ENCODE measurements at places on chromosomes 3 and 15. TPM values are rescaled to one million over a fixed set of nuclear protein-coding genes. Genes with fewer than 3 reads are reported as not detected.

- no peaks in the 10 kb centered on the region for H3K27me3 ChIP-seq
- no peak overlapping the region for H3K27ac ChIP-seq
- no peak overlapping the region for H3K4me3 ChIP-seq
- no peaks in the 10 kb centered on the region for H3K36me3 ChIP-seq
- DNase-seq: no peak
Observed at GRCh38 chr3:55343486-55344357, 143.4 kb downstream of the WNT5A start.

DNA sequence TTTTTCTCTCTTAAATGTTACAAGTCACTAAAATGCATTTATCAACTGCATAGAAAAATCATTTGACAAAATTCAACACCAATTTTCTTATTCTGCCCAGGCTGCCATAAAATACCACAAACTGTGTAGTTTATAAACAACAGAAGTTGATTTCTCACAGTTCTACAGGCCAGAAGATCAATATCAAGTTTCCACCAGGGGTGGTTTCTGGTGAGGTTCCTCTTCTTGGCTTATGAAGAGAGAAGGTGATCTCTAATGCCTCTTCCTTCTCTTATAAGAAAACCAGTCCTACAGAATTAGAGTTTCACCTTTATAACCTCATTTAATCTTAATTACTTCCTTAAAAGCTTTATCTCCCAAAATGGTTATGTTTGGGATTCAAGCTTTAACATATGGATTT is 10.9 kb upstream of the CD200R1L start:
- H3K27ac ChIP-seq: no peak overlapping the region
- peaks cover 21% of the 10 kb centered on the region for H3K4me1 ChIP-seq
- no peak for DNase-seq
- no peaks in the 10 kb centered on the region for H3K36me3 ChIP-seq
- no peak overlapping the region for H3K4me3 ChIP-seq

DNA sequence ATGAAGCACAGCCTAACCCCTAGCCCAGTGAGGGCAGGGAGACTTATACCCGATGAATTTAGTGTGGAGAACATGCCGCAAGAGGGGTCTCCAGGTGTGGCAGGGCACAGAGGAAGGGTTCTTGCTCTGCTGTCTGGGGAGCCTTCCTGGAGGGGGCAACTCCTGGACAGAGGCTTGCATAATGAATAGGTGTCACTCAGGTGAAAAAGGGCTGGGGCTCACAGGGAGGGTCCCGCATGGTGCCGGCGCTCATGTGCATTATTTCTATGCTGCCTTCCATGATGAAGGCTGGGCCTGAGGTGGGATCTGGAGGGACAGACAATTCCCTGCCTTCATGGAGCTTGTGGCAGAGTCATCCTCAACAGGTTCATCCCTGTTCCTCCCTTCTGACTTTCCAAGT is 51.5 kb downstream of the ITGA11 start:
- no peaks in the 10 kb centered on the region for H3K36me3 ChIP-seq
- no peak overlapping the region for H3K4me3 ChIP-seq
- no peak overlapping the region for H3K27ac ChIP-seq
- no peak for DNase-seq
- H3K27me3 ChIP-seq: no peaks in the 10 kb centered on the region
- H3K4me1 ChIP-seq: peaks cover 9% of the 10 kb centered on the region

DNA sequence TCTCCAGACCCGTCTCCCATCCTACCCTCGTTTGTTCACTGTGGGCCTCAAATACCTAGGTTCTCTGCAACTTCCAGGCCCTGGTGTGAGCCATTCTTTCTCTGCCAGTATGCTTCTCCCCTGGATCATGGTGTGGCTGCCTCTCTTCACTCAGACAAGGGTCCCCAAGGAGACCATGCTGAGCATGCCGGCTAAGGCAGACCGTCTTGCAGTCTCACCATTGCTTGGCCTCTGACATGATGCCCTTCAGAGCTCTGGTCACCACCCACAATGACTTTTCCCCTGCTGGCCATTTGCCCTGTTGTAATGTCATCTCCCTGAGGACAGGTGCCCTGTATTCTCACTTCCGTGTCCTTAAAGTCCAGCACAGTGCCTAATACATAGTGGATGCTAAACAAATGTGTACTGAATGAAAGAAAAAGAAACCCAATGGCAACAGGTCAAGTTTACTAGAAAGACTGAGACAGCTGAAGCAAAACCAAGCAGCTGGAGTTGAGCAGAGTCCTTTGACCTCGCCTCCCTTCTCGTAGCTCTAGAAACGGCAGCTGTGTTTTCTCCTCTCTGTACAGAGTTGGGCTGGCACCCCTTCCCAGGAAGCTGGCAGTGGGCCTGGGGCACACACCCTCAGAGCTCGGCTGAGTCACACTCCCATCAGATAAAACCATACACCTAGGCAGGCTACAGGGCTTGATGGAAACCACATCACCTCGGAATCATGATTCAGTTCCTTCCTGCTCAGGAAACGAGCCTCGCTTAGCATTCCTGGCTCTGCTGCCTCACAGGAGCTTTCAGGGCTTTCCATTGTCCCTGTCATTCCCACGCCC is 8.6 kb downstream of the TLR9 start:
- DNase-seq: peak; percentile 86
- peaks cover 8% of the 10 kb centered on the region for H3K36me3 ChIP-seq
- H3K4me1 ChIP-seq: peaks cover 60% of the 10 kb centered on the region
- H3K4me3 ChIP-seq: no peak overlapping the region
- H3K27ac ChIP-seq: peak overlapping the region; percentile 46
- H3K27me3 ChIP-seq: no peaks in the 10 kb centered on the region

The IGSF10 gene
- 7.2 TPM for total RNA-seq

The CLSTN2 gene
- total RNA-seq: 0.97 TPM

DNA sequence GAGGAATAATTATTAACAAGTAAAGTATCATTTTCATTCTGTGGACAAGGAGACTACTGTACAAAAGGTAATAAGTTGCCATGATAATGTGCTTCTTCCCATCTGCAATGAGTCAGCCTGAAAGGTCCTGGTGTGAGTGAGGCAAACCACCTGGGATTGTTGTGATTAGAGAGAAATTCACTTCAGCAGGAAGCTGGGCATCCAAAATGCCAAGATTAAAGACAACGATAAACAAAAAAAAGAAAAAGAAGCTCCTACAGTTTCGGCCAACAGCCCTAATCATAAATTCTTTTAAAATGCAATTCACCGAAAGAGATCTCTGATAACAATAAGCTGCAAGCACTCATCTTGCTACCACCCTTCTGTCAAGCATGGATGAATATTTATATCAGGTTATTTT is 507.8 kb downstream of the TUSC7 start:
- H3K4me3 ChIP-seq: no peak overlapping the region
- no peaks in the 10 kb centered on the region for H3K4me1 ChIP-seq
- H3K27me3 ChIP-seq: no peaks in the 10 kb centered on the region
- H3K36me3 ChIP-seq: no peaks in the 10 kb centered on the region

The CYP8B1 gene
- not detected for total RNA-seq

DNA sequence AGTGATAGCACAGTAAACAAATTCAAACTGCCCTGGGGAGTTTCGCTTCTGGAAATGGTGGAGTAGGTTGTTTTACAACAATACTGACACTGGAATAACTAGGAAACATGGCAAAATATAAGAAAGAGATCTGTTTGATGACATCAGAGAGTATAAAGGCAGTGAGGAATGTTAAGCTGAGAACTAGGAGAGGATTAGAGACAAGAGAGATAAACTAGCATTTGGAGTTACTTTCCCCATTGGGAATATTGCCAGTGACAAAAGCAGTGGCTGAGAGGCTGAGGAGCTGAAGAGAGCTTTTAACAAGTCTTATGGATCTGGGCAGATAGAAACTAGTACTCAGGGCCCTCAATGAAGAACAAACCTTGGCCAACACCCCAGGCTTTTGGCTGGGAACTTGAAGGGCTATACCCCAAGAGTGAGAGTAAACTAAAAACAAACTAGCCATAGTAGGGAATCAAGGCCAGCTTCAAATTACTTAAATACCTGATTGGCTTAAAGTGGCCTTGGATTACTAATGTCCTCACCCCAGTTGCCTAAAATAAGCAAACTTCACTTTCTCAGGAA is 280.4 kb downstream of the KLF13 start:
- no peak overlapping the region for H3K27ac ChIP-seq
- DNase-seq: no peak
- H3K4me3 ChIP-seq: no peak overlapping the region
- no peaks in the 10 kb centered on the region for H3K27me3 ChIP-seq

The CDHR4 gene
- 6.1 TPM for total RNA-seq

The C3orf85 gene
- total RNA-seq: not detected

GRCh38 chr3:30188713-30189112 is 417.7 kb upstream of the TGFBR2 start:
- no peak for DNase-seq
- H3K36me3 ChIP-seq: no peaks in the 10 kb centered on the region
- no peak overlapping the region for H3K4me3 ChIP-seq
- no peak overlapping the region for H3K27ac ChIP-seq

- peaks cover 8% of the 10 kb centered on the region for H3K4me1 ChIP-seq
- no peak overlapping the region for H3K27ac ChIP-seq
- DNase-seq: no peak
- no peaks in the 10 kb centered on the region for H3K36me3 ChIP-seq
- H3K27me3 ChIP-seq: peaks cover 5% of the 10 kb centered on the region
- H3K4me3 ChIP-seq: no peak overlapping the region
Observed at GRCh38 chr3:64027658-64028057, 4.4 kb upstream of the PSMD6 start.

- H3K4me3 ChIP-seq: no peak overlapping the region
- no peaks in the 10 kb centered on the region for H3K27me3 ChIP-seq
- no peak overlapping the region for H3K27ac ChIP-seq
- H3K4me1 ChIP-seq: no peaks in the 10 kb centered on the region
- H3K36me3 ChIP-seq: no peaks in the 10 kb centered on the region
- DNase-seq: no peak
Observed at GRCh38 chr3:197854596-197855343, 63.7 kb downstream of the LRCH3 start.

- peak overlapping the region; percentile 21 for H3K4me3 ChIP-seq
- DNase-seq: peak; percentile 91
- peak overlapping the region; percentile 41 for H3K27ac ChIP-seq
- H3K27me3 ChIP-seq: no peaks in the 10 kb centered on the region
- peaks cover 7% of the 10 kb centered on the region for H3K4me1 ChIP-seq
Observed at GRCh38 chr15:66936109-66936860, 129.1 kb upstream of the SMAD3 start.

DNA sequence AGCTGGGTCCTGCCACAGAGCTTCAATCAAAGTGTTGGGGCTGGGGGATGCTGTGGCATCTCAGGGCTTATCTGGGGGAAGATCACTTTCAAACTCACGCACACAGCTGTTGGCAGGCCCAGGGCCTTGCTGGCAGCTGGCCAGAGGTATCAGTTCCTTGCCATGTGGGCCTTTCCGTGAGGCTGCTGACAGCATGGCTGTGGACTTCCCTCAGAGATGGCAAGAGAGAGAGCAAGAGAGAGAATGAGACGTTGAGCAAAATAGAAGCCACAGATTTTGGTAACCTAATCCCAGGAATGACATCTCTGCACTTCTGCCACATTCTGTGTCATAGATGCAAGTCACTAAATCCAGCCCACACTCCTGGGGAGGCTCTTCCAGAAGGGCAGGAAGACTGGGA is 91.0 kb downstream of the TPRG1 start:
- H3K27ac ChIP-seq: no peak overlapping the region
- H3K4me3 ChIP-seq: no peak overlapping the region
- H3K36me3 ChIP-seq: no peaks in the 10 kb centered on the region
- H3K4me1 ChIP-seq: no peaks in the 10 kb centered on the region

The KCNH8 gene
- 0.12 TPM for total RNA-seq

GRCh38 chr3:27488821-27489220 is 4.6 kb upstream of the SLC4A7 start:
- peaks cover 7% of the 10 kb centered on the region for H3K4me1 ChIP-seq
- no peaks in the 10 kb centered on the region for H3K27me3 ChIP-seq
- no peak for DNase-seq
- no peaks in the 10 kb centered on the region for H3K36me3 ChIP-seq
- H3K27ac ChIP-seq: no peak overlapping the region

- no peaks in the 10 kb centered on the region for H3K36me3 ChIP-seq
- no peak for DNase-seq
- no peaks in the 10 kb centered on the region for H3K27me3 ChIP-seq
- no peak overlapping the region for H3K27ac ChIP-seq
Observed at GRCh38 chr3:57011022-57011421, 49.4 kb upstream of the SPATA12 start.

DNA sequence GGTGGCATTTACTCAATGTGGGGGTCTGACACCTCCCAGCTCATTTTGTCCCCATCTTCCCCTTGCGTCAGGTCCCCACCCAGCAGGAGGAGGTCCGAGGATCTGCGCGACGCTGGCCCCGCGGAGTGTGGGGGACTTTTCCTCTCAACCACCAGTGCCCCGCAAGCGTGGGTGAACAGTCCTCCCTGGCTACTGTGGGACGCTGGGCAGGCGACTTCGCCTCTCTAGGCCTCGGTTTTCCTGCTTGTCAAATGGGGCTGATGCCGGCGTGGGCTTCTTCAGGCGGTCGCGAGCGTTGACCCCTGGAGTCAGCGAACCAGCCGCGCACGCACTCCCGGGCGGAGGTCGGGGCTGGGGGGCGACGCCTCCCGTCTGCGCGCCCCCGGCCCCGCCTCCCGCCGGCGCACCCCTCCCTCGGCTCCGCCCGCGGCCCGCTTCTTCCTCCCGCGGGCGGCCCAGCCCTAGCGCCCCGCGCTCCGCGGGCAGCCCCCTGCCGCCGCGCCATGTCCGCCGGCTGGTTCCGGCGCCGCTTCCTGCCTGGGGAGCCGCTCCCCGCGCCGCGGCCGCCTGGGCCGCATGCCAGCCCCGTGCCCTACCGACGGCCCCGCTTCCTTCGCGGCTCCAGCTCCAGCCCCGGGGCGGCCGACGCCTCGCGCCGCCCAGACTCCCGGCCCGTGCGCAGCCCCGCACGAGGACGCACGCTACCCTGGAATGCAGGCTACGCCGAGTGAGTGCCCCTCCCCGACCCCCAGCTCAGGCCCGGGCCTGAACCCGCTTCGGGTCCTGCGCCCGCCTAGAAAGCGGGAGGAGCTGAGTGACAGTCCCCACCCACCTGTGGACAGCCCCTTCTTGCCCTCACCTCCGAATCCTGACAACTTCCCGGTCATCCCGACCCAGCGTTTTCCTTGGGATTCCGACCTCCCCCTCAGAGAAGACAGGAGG is at the start of gene PPM1M:
PPM1M (plus strand) TSS at position 438 of the 942 bp plus-strand sequence; CDS start at position 504, 66 bp downstream.
- no peaks in the 10 kb centered on the region for H3K36me3 ChIP-seq
- peaks cover 5% of the 10 kb centered on the region for H3K4me1 ChIP-seq
- peak within 1 kb of the TSS; percentile 95 for H3K27ac ChIP-seq
- peak within 1 kb of the TSS; percentile 66 for H3K4me3 ChIP-seq
- DNase-seq: peak; percentile 93
- H3K27me3 ChIP-seq: no peaks in the 10 kb centered on the region

DNA sequence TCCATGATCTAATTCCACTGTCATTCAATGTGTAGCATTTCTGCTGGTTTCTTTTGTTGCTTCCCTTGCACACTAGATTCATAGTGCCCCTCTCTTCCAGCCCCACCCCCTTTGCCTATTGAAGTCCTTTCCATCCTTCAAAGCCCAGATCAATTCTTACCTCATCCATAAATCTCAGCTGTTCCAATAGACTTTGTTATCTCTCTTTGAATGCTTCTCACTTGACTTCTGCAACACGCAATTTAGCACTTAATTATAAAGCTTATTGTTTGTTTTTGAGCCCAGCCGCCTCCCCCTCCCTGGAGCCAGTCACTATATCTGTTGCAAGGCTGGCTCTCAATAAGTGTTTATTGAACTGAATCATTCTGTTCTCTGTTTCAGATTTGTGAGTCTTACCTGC is 174.6 kb upstream of the TBL1XR1 start:
- H3K4me1 ChIP-seq: no peaks in the 10 kb centered on the region
- no peak overlapping the region for H3K27ac ChIP-seq
- H3K36me3 ChIP-seq: no peaks in the 10 kb centered on the region
- no peaks in the 10 kb centered on the region for H3K27me3 ChIP-seq
- DNase-seq: no peak
- no peak overlapping the region for H3K4me3 ChIP-seq
